ENCODE measurements at places on chromosomes 1 and 21.

- DNase-seq: peak; percentile 47
Observed at GRCh38 chr21:45309069-45309986, 21.6 kb upstream of the POFUT2 start.

DNA sequence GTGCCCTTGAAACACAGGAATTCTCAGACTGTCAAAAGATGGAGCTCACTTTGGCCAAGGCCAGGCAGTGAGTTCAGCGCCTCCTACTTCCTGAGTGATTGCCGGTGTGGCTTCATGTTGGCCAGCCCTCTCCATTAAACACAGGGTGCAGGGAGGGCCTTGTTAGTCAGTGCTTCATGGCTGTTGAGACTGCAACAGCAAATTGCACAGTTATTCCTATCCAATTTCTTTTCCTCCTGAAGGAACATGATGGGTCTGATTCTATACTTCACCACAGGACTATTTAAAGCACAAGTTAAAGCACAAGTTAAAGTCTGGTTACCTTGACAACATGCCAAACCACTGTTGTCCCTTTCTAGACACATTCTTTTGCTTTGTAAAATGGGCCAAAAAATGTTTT, 156.6 kb downstream of the SIPA1L2 start:
- no peak for DNase-seq

DNA sequence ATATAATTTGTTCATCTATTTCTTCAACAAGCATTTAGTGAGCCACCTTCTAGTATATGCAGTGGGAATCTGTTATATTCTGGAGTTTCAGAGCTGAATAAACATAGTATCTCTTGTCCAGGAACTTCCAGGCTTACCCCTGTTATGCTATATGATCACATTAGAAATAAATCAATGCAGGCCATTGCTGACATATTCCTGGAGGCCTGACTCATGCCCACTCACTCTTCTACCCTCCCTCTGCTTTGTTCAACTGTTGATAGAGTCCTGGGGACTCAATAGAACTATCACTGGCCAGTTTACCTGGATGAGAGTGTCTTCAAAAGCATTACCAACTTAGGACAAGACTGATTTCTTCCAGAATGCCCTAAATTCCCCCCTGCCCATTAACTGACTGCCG, 29.3 kb upstream of the SRSF10 start:
- no peak for DNase-seq

GRCh38 chr1:242784084-242784483, 259.6 kb upstream of the PLD5 start:
- no peak for DNase-seq
